Stimulated activated CD8-positive, alpha-beta memory T cell treated with anti-CD3 and anti-CD28 coated beads, Interleukin-4, amount 100 ng/mL, for 48 hours (primary cell): ENCODE measurements at places on chromosomes 7 and 10.
A peak's percentile ranks its signal among the peaks of the same experiment; 100 is the strongest.

DNA sequence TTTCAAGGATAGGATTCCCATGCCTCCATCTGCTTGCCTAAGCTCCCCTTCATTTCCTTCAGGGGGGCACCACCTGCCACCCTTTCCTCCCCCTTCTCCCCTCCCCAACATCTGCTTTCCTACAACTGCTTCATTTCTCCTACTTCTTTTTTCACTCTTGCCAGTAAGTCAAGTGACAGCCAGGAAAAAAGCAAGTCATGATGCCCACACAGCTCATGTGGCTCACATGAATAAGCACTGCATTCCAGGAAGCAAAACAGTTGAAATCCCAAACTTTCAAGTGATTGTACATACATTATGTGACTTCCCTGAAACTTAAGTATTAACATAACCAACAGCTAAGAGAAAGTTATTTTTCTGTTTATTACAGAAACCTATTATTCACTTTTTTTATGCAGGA lies 78.6 kb downstream of the TNS3 start:
- DNase-seq = no peak

- no peak for DNase-seq
These were observed 18.1 kb upstream of the ABCB5 start for GRCh38 chr7:20597339-20597738.

DNA sequence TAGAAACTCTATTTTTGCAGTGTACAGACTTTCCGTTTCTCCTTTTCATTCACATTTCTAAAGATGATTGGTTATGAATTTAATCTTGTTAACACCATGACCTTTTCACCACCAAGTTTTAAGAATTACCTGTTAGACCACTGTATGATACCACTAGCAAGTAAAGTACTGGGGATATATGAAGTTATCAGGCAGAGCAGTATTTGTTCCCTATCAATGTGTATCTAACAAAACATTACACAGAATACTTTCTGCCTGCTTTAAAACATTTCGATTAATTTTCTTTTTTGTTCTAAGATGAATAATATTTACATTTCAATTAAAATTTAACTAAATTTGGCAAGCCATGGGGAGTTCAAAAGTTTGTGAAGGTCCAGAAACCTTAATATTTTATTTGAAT lies 49.9 kb upstream of the AHR start:
- no peak for DNase-seq

- peak; percentile 74 for DNase-seq
These were observed 56.5 kb downstream of the FIGNL1 start for GRCh38 chr7:50393547-50394252.
